DMS53 (cell line): ENCODE measurements at places on chromosomes 13 and 19.

GRCh38 chr13:99965329-99966000 lies 6.1 kb downstream of the ZIC5 start:
- DNase-seq, result no peak

DNA sequence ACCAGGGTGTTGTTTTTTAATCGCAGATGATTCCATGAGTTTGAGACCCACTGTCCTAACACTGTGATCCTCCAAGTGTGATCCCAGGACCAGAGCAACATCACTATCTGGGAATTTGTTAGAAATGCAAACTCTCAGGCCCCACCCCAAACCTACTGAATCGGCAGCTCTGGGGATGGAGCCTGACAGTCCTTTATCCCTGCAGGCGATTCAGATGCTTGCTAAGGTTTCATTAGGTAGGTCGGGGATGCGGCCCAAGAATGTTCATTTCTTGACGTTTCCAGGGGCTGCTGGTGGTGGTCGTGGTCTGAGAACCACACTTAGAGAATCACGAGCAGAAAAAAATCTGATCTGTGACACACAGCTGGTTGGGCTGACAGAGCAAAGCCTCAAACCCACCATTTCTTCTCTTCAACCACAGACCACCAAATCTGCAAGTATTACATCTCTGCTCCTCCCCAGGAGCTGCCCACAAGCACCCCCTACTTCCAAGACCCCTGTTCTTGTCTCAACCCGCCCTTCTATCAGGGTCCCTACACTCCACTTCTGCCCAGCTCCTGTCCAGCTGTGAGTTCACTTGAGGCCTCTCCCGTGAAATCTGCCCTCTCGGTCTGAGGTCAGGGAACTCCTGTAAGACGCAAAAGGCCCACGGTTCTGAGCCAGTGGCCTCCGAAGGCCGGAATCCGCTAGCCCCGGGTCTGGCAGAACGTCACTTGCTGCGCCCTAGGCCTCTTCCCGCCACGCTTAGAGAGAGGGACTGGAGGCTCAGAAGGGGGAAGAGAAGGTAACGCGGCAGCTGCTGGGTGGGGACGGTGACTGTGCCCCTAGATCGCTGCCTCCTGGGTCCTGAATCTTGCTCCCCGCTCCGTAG lies 1.1 kb upstream of the FARP1 start:
- peak; percentile 50 for DNase-seq

DNA sequence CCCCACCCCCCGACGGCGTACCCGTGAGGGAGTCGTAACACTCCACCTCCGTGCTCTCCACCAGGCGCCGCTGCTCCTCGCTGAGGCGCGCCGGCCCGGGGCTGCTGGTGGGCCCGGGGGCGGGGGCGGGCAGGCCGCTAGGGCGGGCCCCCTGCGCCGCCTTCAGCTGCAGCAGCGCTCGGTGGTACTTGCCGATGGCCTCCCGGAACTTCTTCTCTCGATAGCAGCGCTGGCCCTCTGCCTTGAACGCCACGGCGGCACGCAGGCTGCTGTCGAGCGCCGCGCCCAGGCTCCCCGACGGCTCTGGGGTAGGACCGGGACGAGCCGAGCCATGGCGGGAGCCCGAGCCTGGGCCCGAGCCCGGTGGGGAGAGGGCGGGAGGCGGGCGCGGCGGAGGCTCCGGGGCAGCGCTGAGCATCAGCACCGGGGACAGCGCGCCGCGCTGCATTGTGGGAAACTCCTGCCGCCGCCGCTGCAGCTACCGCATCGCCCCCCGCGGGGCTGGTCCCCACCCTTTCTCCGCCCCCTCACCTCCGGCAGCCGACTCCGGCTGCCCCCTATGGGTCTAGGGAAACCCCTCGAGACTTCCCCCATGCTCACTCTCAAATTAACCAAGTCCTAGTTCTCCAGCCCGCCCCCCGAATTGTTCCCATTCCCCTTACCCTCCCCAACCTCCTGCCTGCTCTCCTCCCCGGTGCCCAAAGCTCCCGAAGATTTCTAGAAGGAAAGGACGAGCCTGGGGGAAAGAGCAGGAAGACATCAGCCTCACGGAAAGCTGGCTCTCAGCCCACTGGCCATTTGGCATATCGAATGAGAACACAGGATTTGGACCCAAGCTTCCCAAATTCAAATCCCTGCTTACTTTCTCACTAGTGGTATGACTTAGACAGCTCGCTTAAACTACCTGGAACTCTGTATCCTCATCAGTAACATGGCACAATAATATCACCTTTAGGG lies at the start of gene TTC9B:
Gene TTC9B, minus strand, starts transcription at position 451 of the 957 bp plus-strand sequence. Its CDS starts 3 bp downstream, at position 448.
- peak; percentile 62 for DNase-seq

DNA sequence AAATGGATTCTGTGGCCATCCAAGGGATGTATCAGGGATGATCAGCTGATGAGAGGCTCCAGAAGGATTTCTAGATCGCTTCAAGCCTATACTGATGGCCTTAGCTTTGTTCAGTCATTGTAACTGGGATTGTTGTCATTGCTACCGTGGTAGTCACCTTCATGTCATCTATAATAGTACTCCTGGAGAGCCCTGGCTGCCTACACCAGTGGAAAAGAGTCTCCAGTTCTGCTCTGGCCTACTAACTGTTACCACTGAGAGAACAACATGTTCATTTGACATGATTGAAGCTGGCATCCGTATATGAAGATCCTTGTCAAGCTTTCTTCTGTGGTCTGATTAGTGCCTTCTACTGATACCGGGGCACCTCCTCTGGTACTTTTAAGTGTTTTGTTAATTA lies 131.3 kb downstream of the B3GLCT start:
- DNase-seq, result no peak

GRCh38 chr13:38821770-38822551 lies 135.1 kb downstream of the FREM2 start:
- no peak for DNase-seq

- no peak for DNase-seq
Observed at GRCh38 chr13:89113744-89114143, 1442.6 kb downstream of the SLITRK5 start.

GRCh38 chr19:38308006-38308766 lies 4.1 kb downstream of the C19orf33 start:
- no peak for DNase-seq

GRCh38 chr13:77896536-77896935 lies 22.1 kb downstream of the EDNRB start:
- DNase-seq, result no peak

DNA sequence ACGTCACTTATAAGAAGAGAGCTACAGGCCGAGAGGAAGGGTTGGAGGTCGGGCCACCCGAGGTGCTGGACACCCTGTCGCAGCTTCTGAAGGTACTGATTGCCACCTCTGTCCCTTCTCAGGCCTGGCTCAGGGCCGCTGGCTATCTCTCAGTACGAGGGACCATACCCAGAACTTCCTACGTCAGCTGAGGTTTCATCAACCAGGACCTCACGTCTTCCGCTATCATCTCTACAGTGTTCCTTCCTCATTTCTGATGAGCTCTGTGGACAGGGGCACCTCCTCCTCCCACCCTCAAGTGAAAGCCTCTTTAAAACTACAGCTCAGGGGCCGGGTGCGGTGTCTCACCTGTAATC lies 58.2 kb upstream of the USE1 start:
- DNase-seq, result no peak

DNA sequence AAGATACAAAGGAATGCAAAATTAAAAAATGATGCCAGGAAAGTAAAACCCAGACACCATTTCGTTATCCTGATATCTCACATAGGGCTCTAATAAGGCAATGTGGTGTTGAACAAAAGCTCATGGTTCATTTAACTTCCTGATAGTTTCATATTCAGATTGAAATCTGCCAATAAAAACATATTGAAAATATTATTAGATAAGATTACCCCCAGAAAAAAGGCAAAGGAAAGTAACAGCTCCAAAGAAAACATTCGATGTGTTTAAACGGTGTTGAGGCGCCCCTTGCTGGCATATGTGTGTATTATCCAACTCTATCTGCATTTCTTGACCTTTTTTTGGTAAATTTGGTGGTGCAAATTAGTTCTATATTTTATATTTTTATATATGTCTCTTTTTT lies 75.9 kb downstream of the ESD start:
- peak; percentile 56 for DNase-seq

GRCh38 chr13:35260316-35260715 lies 216.2 kb downstream of the MAB21L1 start:
- no peak for DNase-seq

- no peak for DNase-seq
Observed at GRCh38 chr13:93744886-93745285, 518.3 kb downstream of the GPC6 start.

GRCh38 chr13:110265341-110265681 lies 41.6 kb downstream of the COL4A1 start:
- no peak for DNase-seq

GRCh38 chr19:5628919-5629481 lies 6.1 kb downstream of the SAFB start:
- no peak for DNase-seq

- no peak for DNase-seq
Observed at GRCh38 chr13:101751488-101751887, 299.0 kb downstream of the ITGBL1 start.

- DNase-seq, result no peak
Observed at GRCh38 chr13:105625691-105626090, 909.8 kb downstream of the EFNB2 start.

GRCh38 chr13:102905905-102906771 lies 60.3 kb downstream of the ERCC5 start:
- no peak for DNase-seq

DNA sequence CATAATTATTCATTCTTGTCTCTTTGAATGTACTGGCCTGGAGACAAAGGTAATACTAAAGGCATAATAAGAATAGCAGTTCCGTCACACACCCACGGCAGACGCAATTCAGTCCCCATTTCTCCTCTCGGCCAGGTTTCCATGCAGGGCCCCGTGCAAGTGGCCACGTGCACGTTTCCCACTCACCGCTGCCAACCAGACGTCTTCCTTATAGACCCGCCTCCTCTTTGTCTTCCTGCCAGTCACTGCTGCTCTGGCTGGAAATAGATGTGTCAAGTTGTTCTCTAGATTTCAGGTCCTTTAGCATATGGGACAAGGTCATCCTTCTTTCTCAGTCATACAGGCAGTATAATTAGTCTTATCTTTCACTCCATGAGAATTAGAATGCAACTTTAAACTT lies 204.3 kb downstream of the SUCLA2 start:
- no peak for DNase-seq

DNA sequence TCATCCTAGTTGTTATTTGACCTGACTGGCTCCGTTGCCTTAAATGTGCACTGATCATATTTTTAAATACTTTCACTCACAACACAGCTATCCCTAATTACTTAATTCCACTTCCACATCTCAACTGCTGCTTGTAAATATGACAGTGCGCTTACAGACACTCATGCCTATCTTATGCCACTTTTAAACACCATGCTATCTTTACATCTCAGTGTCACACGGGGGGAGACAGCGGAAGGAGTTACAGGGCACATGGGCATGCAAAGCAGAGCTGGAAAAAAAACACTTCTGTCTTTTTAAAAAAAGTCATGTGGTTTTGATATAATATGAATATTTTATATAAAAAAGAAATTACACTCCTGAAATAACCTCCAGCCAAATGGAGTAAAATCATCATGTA lies 44.1 kb downstream of the SMAD9 start:
- DNase-seq, result no peak

GRCh38 chr13:29255567-29255966 lies 339.9 kb downstream of the SLC7A1 start:
- no peak for DNase-seq

DNA sequence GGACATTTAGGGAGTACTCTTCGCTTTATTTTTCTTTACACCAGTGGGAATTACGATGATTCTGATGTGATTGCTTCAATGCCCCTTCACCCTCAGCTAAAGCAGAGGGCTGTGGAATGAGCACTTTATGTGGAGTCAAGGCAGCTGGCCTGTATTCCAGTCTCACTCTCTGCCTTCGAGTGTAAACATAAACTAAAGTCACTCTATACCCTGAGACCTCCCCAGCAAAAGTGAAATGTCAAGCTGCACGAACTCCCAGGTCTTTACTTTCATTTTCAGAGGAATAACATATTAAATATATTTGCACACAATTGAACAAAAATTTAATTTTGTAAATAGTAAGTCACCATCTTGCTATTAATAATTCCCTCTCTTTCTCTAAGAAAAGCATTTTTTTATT lies 557.1 kb downstream of the DACH1 start:
- no peak for DNase-seq

GRCh38 chr13:44104197-44104490 lies 224.4 kb downstream of the LACC1 start:
- DNase-seq, result no peak

DNA sequence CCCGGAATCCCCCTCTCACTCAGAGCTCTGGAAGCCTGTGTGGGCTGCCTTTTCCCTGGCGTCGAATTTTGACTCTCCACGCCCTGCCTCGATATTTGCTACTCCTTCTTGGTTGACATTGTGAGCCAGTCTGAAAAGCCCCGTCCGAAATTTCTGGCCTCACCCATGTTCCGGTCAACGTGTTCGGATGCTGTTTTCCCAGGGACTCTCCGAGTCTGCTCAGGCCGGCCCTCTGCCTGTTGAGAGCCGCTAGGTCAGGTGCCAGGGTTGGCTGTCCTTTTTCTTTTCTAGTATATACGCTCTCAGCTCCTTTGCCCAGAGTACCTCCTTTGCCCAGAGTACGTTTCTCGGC lies 6.8 kb upstream of the DGKH start:
- peak; percentile 68 for DNase-seq

- DNase-seq, result no peak
Observed at GRCh38 chr19:35519291-35519690, 5.8 kb upstream of the DMKN start.

DNA sequence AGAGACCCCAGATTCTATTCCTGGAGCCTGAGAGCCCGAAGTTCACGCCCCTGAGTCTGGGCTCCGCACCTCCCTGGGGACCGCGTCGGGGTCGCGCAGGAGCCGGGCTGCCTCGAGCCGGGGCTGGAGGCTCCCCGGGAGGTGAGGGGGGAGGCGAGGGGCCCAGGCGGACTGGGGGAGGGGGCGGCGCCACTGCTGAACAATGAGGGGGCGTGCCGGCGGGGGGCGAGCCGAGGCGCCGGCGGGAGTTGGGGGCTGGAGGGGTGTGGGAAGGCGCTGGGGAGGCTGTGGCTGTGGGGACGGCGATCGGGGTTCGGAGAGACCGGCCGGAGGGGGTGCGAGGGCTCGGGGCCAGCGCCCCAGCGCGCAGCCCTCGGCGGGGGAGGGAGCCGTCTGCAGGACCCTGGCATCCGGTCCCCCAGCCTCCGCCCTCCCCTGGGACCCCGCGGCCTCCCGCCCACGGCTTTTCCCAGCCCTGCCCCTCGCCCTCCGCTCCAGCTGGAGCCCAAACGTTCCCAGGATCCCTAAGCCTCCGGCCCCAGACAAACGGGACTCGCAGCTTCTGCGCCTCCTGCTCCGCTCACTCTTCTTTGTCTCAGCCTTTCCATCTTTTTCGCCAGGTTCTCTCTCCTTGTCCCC lies 922 bp downstream of the PLEKHG2 start:
- peak; percentile 57 for DNase-seq

DNA sequence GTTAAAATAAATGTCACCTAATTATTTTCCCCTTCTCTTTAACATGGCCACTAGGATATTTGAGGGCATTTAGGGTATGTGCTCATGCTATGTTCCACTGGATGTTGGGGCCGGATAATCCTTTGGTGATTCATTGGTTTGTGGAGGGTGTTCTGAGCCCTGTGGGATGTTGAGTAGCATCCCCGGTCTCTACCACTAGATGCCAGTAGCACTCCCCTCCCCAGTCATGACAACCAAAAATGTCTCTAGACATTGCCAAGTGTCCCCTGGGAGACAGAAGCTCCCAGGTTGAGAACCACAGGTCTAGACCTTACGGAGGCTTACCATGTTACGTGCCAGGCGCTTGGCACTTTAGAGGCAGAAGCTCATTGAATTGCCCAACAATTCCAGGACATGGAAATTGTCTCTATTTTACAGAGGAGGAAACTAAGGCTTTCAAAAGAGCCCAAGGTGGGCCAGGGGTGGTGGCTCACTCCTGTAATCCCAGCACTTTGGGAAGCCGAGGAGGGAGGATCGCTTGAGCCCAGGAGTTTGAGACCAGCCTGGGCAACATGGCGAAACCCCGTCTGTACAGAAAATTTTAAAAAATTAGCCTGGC lies 14.1 kb downstream of the SHANK1 start:
- peak; percentile 41 for DNase-seq
